Heart right ventricle (tissue), 16 donors: ENCODE measurements at places on chromosomes 2 and 18.

- no peak for DNase-seq
These were observed 24.8 kb upstream of the EFEMP1 start for GRCh38 chr2:55948176-55948923.

GRCh38 chr18:23207191-23207955, 72.1 kb downstream of the CABLES1 start:
- no peak for DNase-seq

DNA sequence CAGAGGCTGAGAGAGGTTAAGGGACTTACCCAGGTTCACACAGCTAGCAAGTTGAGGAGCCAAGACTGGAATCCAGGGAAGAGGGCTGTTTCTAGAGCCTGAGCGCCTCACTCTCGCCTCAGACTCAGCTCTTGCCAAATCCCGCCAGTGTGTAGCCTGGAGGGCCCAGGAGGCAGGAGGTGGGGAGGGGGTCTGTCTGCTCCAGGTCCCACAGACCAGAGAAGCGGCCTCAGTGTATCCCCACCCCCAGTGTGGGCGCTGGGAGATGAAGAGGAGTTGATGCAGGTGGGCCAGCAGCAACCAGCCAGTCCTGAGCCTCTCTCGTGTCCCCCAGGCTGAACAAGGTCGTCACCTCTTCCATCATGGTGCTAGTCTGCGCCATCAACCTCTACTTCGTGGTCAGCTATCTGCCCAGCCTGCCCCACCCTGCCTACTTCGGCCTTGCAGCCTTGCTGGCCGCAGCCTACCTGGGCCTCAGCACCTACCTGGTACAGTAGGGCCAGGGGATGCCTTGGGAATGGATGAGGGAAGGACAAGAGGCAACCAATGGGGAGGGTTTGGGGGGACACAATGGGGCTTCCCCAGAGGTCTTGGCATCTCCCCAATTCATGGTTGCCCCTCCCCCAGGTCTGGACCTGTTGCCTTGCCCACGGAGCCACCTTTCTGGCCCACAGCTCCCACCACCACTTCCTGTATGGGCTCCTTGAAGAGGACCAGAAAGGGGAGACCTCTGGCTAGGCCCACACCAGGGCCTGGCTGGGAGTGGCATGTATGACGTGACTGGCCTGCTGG, 5.2 kb upstream of the CTDSP1 start:
- no peak for DNase-seq

DNA sequence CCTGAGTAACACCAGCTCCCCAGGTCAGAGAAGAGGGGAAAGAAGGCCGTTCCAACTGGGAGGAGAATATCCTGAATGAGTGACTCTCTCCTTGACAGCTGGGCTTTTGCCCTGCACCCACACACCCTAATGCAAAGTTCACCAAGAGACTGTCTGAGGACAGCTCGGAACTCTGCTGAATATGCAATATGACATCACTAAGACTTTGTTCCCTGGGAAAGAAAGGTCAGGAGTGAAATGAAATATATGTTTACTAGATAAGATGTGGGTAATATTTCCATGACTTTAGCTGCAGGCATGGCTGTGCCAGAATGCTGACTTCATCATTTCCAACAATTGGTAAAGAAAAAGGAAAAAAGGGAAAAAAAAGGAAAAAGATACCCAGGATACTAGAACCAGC, 488.2 kb upstream of the RAB6C start:
- no peak for DNase-seq

DNA sequence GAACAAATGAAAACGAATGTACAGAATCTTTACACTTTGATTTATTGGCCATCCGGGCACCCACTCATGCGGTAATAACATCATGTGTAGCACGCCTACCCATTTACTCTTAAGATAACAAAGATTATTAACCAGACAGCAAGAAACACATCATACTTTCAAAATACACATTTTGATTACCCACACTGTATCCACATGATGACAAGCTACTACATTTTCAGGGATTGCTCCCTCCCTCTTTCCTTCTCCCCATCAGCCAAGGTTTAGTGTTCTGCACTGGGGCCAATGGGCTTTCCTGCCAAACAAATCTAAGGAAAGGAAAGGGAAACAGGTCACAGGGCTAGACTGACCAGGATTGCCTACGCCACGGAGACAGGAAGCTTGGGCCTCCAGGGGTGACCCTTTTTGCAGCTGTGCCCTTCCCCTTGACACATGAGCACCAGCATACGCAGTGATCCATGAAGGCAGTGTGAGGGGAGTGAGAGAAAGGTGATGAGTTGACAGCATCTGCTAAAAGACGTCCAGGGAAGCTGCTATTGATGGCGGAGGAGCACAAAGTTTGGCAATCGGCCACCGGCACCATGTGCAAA, 76.5 kb downstream of the ZNF521 start:
- no peak for DNase-seq

GRCh38 chr2:68565273-68565672, 78.1 kb upstream of the PROKR1 start:
- DNase-seq: no peak

GRCh38 chr2:62801814-62802523, 96.5 kb downstream of the EHBP1 start:
- DNase-seq: no peak

GRCh38 chr18:79736846-79737245, 57.2 kb downstream of the CTDP1 start:
- DNase-seq: no peak

DNA sequence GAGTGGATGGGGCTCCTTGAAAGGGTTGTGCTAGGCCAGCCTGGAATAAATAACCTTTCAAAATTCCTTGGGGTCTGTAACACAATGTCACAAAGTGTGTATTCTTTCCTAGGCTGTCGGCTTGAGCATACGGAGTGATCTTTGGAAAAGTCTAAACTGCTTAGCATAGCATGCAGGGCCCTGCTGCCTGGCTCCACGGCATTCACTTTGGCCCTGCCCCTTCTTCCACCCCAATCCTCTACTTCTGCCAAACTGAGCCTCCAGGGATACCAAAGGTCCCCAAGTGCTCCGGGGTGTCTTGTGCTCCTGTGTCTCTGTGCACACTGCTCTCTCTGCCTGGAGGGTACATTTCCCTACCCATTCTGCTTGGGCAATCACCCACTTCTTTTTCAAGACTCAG, 196.1 kb downstream of the LTBP1 start:
- no peak for DNase-seq

- DNase-seq: no peak
These were observed 23.7 kb upstream of the PTPN4 start for GRCh38 chr2:119736021-119736420.

GRCh38 chr18:32773382-32773712, 524 bp upstream of the KLHL14 start:
- no peak for DNase-seq

DNA sequence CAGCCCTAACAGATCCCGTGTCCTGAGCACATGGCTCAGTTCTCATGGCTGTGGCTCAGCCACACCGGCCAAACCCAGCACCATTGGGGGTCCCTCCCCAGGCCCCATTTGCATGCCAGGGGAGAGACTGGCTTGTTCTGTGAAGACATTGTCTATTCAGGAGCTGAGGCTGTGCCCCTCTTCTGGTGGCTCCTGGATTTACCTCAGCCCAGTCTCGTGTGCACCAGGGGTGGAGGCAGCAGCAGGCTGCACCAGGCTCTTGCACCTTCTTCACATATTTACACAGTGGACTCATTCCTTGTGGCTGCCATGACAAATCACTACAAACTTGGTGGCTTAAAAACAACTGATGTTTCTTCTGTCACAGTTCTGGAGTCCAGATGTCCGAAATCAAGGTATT, 92.4 kb upstream of the ITGA6 start:
- DNase-seq: no peak

DNA sequence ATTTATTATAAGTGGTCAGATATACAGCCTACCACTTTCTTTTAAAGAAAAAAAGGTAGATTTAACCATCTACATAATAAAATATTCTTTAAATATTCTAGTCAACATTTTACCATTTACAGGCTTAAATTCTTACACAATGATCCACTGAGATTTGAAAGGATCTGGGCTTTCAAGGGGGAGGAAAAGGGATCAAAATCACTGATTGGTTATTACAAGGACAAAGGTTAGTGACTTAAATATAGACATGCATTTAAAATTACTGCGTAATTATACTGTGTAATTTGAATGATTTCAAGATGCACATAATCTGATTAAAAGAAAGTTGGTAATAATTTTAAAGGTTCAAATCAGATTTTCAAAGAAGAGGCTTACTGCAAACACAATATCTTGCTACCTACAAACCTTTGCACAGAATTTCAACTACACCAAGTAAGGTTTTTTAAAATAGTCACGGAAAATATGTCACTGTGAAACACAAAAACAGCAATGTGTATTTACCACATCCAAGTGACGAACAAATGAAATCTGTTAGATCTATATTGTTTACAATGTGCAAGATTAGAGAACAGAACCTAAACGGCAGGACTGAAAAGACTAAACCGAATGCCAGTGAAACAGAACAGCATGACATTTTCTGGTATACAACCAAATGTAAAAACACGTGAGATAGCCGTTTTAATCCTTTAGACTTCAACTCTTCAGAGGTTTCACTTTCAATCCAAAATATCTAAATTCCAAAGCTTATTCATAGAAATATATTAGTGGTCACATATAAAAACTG, 40.8 kb downstream of the RTN4 start:
- no peak for DNase-seq
